PC-9 (cell line): ENCODE measurements at places on chromosomes 3 and 15. TPM values are rescaled to one million over a fixed set of nuclear protein-coding genes. Genes with fewer than 3 reads are reported as not detected.

The SPATA16 gene
- total RNA-seq = not detected in 2 replicates

The CIP2A gene
- total RNA-seq = 40.6 and 41.1 TPM in 2 replicates

The GATM gene
- 9.8 and 10.0 TPM in 2 replicates for total RNA-seq

The RPSA gene
- total RNA-seq = 1,544 and 1,775 TPM in 2 replicates

The HPS3 gene
- 33.4 and 36.7 TPM in 2 replicates for total RNA-seq

The CCDC54 gene
- not detected in 2 replicates for total RNA-seq

The RHOV gene
- 1.4 and 4.1 TPM in 2 replicates for total RNA-seq

The THSD4 gene
- total RNA-seq = 29.3 and 33.1 TPM in 2 replicates

The DAPK2 gene
- 11.0 and 19.6 TPM in 2 replicates for total RNA-seq

The FBXL22 gene
- total RNA-seq = 0.17 and 0.88 TPM in 2 replicates

The BLM gene
- 15.1 and 19.1 TPM in 2 replicates for total RNA-seq

The CAMK2N2 gene
- total RNA-seq = 2.2 and 2.6 TPM in 2 replicates

The STARD5 gene
- 0.41 and 0.80 TPM in 2 replicates for total RNA-seq

GRCh38 chr15:92023965-92024364 lies 170.5 kb downstream of the SLCO3A1 start:
- DNase-seq = no peak

GRCh38 chr3:140128631-140129030 lies 193.6 kb downstream of the CLSTN2 start:
- DNase-seq = no peak

DNA sequence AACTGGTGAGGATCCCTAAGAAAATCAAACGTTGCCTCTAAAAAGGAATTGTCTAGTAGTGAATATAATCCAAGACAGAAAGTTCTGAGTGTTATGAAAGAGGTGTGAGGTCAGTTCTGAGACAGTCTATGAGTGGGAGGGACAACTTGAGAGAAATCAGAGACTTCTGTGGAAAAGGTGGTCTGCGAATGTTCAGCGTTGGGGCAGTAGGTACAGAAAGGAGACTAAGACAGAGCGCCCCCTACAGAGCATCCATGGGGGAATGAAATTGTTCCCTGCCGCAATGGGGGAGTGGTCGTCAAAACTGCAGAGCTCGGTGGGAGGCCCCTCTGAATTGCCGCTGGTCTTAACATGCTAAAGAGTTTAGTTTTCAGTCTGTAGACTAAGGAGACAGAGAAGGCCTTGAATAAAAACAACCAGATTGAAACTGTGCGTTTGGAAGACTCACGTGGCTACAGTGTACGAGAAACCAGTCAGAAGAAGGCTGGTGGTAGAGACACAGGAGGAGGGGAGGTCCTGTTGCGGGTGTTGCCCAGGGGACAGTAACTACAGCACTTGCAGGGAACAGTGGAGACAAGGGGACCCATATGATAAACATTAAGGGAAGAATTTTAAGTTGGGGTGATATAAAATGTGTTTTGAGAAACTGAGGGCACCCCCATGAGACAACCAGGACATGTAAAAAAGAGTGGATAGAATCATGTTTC lies 6.9 kb downstream of the TNIK start:
- DNase-seq = no peak

DNA sequence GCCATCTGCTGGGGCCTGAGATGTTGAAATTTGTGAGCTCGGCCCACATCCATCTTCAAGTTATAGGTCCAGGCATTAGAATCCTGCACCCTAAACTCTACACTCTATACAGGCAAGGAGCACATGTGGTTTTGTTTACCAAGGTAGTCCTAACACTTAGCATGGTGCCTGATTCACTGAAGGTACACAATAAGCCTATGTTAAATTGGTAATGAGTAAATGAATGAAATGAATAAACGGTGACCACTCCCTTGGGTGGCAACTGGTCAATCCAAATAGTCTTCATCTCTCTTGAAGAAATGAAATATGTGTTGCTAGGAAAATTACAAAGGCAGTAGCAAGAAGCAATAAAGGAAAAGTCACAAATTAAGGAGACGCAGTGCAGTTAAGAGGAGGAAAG lies 359.3 kb upstream of the UBE2E2 start:
- no peak for DNase-seq

DNA sequence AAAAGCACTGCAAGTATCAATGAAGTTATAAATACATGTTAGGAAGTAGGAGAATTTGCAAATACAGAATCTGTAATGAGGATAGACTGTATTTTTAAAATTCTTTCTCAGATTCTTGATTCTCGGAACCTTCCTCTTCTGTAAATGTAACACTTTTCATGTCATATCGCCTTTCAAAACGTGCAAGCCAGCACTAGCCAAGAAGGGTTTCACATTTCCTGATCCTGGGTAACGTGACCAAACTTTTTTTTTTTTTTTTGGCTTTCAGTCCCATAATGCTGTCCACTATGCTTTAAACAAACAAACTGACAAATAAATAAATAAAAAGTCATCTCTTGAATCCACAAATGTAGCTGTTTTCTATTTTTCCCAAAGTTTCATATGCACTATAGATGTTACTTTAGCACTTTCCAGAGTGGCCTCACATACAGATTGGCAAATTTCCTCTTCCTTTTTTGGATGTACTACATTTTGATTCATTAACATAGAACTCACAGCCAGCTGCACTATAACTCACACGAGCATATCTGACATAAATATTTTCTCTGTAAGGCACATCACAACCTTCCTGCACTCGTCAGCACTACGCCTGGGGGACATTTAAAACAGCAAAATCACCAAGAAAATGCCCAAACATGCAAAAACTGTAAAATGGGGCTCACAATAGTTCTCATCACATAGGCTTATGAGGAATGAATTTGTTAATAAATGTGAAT lies 208.1 kb downstream of the OSBPL10 start:
- DNase-seq = no peak

- DNase-seq = peak; percentile 49
These were observed 243.3 kb upstream of the TBL1XR1 start for GRCh38 chr3:177440456-177441104.

GRCh38 chr3:177467247-177467985 lies 270.1 kb upstream of the TBL1XR1 start:
- no peak for DNase-seq

- no peak for DNase-seq
These were observed 25.4 kb upstream of the PSMD6 start for GRCh38 chr3:64048631-64049061.

GRCh38 chr3:195033531-195034091 lies 237.3 kb downstream of the XXYLT1 start:
- peak; percentile 95 for DNase-seq

- DNase-seq = no peak
These were observed 45.4 kb upstream of the TMC3 start for GRCh38 chr15:81419332-81419943.

DNA sequence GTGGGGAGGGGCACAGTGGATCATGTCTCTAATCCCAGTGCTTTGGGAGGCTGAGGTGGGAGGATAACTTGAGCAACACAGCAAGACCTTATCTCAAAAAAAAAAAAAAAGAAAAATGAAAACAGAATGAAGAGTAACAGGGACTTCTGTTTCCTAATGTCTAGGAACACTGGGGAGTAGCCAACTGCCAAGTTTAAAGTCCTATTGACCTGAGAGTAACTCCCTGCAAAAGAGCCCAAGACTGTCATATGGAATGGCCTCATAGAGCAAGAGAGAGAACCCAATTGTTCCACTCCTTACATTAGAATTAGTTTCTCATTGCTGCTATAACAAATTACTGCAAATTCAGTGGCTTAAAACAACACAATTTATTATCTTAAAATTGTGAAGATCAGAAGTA lies 881.4 kb upstream of the ROBO1 start:
- DNase-seq = no peak

- DNase-seq = no peak
These were observed 830.9 kb upstream of the CFAP20DC start for GRCh38 chr3:59880717-59881116.

- no peak for DNase-seq
These were observed 24.6 kb downstream of the TRA2B start for GRCh38 chr3:185912929-185913901.

- no peak for DNase-seq
These were observed 15.1 kb downstream of the THUMPD3 start for GRCh38 chr3:9377981-9378380.

DNA sequence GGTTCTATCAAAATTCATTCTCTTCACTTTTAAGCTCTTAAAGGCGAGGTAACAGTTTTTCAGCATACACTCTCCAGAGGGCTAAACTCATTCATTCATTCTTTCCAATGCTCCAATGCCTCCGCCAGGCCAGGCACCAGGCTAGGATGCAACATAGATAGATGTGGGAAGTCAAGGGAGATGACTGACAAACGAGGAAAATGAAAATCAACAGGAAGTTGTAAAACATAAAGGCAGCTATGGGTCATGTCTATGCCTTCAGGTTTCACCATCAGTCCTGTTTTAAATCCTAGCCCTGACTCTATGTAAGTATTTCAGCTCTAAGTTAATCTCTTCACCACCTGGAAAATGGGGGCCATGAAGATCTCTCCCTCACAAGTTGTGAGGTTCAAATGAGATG lies 797.9 kb downstream of the FHIT start:
- no peak for DNase-seq

DNA sequence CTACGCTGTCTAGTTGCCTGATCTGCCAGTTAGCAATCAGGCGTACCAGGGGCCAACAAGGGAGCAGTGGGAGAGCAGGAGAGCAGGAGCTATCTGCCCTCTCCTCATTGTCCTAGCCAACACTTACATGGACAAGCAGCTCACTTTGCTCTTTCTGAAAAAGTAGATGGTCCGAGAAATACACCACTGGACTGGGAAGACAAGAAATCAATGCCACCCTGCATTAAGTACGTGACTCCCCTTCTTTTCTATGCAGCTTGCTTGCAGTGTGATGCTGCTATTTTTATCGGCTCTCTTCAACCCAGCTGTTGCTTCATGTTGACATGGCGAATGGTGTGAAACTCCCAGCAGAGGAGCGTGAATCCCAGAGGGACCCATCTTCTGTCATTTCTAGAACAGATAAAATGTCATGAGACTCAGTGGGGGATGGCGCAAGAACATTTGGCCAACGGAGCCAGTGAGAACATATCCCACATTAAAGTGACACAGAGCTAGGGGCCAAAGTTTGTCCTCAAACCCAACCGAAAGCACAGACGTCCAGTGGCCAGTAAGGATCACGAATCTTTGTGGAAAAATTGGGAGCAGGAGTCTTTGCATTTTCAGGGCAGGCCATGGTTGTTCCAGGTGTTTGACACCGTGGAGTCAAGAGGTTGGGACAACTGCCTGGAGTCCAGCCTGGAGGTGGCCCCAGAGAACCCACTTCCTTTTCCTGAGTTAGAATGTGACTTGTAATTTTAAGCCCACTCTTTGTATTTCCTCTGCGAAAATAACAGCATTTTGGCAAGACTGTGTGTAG lies 53.7 kb upstream of the MEF2A start:
- DNase-seq = no peak

- no peak for DNase-seq
These were observed 130.0 kb downstream of the DMXL2 start for GRCh38 chr15:51492528-51492927.

DNA sequence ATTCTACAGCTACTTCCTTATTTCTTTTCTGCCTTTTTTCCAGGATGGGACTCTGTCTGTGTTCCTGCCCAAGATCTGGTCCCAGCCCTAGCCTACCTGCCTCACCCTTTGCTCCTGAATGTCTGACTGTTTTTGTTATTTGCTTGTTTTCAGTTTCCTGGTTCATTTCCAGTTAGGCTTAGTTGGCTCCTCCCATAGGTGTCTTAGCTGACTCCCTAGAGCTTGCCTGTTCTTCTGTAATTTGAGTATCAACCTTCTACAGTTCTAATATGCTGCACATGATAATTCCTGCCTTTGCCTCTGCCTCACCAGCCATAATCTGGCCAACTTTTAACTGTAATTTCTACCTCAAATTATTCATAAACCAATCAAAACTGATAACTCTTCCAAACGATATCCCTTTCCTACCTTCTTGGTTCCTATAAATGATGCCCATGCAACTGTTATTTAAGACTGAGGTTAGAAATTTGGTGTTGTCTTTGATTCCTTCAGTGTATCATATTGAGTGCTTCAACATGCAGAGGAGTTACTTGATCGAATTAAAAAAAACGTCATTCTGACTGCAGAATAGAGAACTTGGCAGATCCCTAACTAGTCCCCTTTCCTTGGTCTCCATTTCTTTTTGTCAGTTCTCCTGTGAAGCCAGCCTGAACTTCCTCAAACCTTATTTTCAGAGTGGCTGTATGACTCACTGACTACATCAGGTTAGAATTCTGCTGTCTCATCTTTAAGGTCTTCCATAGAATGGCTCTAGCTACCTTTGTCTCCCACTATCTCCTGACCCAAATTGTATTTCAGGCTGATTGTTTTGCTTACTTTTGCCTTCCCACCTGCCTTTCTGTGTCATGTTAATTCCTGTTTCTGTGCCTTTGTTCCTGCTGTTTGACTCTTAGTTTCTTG lies 8.4 kb downstream of the GOLM2 start:
- DNase-seq = peak; percentile 82

DNA sequence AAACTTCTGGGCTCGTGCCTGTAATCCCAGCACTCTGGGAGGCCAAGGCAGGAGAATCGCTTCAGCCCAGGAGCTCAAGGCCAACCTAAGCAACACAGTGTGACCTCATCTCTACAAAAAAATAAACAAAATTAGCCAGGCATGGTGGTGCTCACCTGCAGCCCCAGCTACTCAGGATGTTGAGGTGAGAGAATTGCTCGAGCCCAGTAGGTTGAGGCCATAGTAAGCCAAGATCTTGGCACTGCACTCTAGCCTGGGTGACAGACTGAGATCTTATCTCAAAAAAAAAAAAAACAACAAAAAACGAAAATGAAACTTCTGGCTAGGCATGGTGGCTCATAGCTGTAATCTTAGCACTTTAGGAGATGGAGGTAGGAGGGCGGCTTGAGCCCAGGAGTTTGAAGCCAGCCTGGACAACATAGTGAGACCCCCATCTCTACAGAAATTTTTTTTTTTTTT lies 53.7 kb downstream of the PIK3CB start:
- DNase-seq = no peak
